ENCODE measurements at places on chromosomes 16 and 17.

DNA sequence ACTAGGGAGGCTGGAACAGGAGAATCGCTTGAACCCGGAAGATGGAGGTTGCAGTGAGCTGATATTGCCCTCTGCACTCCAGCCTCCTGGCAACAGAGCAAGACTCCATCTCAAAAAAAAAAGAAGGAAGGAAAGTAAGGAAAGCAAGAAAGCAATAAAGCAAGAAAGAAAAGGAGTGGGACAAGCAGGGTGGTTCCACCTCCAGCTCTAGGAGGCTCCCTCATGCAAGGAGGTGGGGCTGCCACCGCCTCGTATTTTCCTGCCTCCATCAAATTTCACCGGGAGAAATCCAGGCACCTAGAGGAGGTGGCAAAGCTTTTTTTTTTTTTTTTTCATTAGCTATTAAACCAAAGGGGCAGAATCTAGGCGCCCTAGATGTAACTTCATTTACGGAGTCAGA, 1.0 kb downstream of the CYB561 start:
- DNase-seq, result no peak

DNA sequence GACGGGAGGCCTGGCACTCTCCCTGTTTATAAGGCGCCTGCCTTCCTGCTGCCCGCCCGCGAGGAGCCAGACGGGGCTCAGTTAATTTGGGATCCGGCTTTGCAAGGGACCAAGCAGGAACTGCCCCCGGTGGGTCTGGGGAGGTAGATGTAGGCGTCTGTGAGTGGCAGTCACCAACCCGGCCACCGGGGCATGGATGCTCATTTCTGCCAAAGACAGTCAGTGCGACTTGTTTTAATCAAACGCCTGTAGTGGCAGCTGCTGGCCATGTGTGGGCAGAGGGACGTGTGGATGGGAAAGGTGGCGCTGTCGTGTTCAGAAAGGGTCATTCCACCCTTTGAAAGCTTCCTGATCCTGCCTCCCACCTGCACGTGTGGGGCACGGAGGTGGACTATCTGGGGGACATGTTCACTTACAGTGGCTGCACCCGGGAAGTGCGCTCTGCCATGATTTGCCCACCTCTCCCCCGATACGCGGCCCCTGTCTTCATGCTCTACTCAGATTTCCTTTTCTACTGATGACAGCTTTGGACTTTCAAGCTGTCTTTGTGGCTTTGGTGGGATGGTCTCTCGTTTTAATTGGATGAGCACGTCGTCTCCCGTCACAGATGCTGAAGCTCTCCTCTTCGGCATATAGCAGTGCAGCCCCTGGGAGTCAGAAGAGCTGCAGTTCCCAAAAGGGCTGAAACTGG, 60.3 kb upstream of the CIBAR2 start:
- DNase-seq, result no peak

GRCh38 chr17:63984651-63985386, 12.1 kb upstream of the SCN4A start:
- DNase-seq, result no peak

DNA sequence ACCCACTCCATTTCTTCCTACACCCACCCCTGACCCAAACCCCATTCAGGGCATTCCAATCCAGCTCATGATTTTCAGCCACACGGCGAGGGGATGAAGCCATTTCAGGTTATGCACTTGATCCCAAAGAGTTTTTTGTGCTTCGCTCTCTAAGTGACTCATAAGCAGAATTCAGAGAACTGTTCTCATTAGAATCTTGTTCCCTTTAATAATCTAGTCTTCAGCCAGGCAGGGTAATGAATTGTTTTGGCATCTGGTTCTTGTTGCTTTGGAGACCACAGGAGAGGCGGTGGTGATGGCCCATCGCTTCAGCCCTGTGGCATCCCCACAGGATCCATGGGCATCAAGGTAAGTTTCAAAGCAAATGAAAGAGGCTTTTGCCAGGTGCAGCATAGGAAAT, 4.8 kb upstream of the KRT31 start:
- no peak for DNase-seq

DNA sequence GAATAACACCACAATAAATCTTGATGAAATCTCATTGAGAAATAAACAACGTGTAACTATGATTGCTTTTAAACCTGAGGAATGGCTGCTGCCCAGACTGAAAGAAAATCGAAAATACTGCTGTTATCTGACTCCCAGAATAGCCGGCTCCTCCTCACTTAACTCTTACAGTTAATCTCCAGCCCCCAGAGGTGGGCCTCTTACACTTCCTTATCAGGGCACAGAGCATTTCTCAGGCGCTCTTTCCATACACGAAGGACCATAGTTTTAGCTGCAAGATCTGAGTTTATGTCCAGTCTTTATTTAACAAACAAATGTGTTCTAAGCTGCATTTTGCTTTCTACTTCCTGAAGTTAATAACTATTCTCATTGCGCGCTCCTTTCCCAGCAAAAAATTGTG, 206.9 kb downstream of the MAP2K4 start:
- no peak for DNase-seq

- no peak for DNase-seq
Observed at GRCh38 chr17:32912218-32912897, 15.6 kb upstream of the TMEM98 start.

GRCh38 chr17:22303865-22304264, 611.5 kb downstream of the KCNJ18 start:
- no peak for DNase-seq

DNA sequence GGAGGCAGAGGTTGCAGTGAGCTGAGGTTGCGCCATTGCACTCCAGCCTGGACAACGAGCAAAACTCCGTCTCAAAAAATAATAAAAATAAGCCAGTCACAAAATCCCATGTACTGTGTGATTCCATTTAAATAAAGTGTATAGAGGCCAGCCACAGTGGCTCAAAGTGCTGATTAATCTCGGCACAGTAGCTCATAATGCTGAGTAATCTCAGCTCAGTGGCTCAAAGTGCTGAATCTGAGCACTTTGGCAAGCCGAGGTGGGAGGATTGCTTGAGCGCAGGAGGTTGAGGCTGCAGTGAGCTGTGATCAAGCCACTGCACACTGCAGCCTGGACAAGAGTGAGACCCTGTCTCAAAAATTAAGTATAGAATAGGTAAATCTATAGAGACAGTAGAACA, 4.9 kb downstream of the TMED6 start:
- DNase-seq, result no peak

- no peak for DNase-seq
Observed at GRCh38 chr17:19720631-19721426, 4.4 kb upstream of the SLC47A2 start.

DNA sequence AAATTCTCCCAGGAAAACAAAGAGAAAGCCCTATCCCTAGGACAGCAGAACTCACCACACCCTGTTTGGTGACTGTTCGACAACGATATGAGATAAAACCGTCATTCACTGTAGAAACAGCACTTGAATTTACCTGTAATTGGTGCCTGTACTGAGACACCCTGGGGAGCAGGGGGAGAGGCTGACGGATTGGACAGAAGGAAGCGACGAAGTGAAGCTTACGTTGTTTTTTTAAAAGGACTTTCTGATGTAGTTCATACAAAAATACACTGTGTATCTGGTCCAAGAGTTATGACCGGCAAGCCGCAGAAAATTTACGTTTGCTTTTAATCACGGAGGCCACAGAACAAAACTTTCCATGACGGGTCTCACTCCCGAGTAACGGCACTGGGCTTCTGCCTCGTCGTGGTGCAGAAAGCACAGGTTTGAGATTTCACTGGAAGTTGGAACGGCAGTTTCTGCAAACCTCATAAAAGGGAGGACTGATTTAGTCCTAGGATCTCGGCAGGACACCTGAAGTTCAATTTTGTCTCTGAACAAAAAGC, 9.7 kb downstream of the NXN start:
- no peak for DNase-seq

- no peak for DNase-seq
Observed at GRCh38 chr17:51132964-51133319, 12.3 kb upstream of the SPAG9 start.

GRCh38 chr17:50598487-50598886, 36.2 kb upstream of the ABCC3 start:
- DNase-seq, result peak; percentile 18

- no peak for DNase-seq
Observed at GRCh38 chr16:23182679-23183542, at the start of gene SCNN1G. TSS of gene SCNN1G (plus strand) at chr16:23182745. CDS start at chr16:23186272, 3,527 bp downstream.

DNA sequence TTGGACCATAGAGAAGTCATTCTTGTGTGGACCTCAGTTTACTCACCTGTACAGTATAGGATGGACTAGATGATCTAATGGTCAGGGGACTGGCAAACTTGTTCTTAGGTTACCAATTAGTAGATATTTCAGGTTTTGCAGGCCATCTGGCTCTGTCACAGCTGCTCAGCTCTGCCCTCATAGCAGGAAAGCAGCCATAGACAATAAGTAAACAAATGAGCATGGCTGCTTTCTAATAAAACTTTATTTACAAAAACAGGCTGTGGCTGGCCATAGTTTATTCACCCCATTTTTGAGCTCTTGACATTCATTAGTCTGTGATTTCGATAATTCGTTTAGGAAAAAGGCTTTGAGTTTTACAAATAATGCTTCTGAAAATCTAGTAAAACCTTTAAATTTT, 12.7 kb downstream of the BPTF start:
- DNase-seq, result no peak

DNA sequence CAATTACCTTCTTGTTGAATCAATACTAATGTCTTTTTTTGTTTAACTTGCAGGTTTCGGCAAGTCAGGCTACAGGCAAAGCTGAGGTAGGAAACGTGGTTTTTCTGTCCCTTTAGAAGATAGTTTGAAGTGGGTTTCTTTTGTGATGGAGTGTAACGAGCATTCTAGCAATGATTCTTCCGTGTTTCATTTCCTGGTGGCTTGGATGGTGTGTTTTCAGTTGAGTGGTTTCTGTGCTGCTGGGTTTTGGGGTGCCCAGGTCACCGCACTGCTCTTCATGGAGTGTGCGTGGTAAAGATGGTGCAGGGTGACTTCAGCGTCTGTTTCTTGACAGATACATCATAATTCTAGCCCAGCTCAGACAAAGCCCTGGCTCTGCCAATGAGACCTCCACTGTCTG, 769.7 kb upstream of the EEF2KMT start:
- DNase-seq, result no peak

GRCh38 chr16:55349867-55350266, 25.9 kb downstream of the IRX6 start:
- DNase-seq, result no peak

DNA sequence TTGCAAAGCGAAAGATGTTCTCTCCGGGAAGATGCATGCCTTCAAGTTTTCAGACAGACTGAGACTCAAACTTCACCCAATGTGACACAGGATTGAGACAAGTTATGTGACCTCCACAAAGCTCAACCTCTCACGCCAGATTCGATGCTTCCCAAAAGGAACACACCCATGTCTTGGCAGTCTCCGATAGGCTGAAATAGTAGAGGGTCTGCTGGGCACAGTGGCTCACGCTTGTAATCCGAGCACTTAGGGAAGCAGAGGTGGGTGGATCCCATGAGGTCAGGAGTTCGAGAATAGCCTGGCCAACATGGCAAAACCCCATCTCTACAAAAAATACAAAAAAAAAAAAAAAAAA, 22.1 kb downstream of the ZFHX3 start:
- DNase-seq, result no peak

GRCh38 chr16:31206776-31207175, 4.2 kb upstream of the PYCARD start:
- DNase-seq, result no peak

DNA sequence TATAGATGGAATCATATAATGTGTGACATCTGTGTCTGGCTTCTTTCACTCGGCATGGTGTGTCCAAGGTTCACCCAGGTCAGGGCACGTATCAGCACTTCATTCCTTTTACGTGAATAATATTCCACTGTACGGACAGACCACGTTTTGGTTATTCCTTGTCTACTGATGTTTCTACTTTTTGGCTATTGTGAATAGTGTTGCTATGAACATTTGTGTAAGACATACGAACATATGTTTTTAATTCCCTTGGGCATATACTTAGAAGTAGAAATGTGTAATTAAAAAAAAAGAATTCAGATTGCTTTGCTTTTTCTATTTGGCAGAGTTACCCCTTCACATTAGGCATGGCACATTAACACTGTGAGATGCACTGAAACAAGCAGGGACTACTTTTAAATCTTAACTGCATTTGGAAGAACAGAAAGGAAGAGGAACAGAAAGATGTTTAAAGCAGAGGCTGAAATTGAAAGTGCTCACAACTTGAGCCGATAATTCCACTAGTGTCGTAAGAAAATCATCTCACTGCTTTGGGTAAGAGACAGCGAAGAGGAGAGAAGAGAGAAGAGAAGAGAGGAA, 105.3 kb downstream of the VPS53 start:
- DNase-seq, result no peak

DNA sequence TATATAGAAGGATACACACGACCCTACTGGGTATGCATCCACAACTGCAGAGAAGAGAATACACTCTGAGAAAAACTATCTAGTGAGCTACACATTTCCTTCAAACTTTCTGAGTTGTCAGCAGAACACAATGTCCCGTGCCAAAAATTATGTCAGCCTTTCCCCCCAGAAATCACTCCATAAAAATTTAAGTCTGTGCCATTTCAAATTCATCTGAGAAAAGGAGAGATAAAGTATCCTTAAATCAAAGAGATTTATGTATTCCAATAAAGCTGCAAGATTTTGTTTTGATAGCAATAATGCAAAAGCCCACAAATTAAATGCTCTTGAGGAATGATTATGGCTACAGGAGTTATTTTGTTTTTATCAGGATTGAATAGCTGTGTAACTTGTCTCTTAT, 760.1 kb downstream of the CDH11 start:
- no peak for DNase-seq

GRCh38 chr16:84303023-84303422, 8.3 kb downstream of the WFDC1 start:
- no peak for DNase-seq

GRCh38 chr17:41773731-41774193, 12.7 kb downstream of the JUP start:
- no peak for DNase-seq

DNA sequence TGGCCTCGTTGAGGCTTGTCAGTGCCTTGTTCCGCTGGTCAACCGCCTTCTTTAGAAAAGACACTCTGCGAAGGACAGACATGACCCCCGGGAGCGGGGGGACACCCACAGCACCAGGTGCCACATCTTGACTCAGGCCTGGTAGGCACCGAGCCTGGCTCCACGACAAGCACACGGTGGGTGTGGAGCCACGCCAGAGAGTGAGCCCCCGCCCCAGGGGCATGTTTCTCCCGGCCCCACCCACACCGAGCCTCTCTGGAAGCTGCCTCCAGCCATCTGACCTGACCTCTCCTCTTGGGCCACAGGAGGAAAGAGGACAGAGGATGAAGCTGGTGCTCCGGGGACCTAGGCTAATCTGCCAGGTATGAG, 4.6 kb downstream of the FAAP100 start:
- DNase-seq, result no peak

GRCh38 chr16:2912330-2913199, 834 bp downstream of the FLYWCH1 start:
- no peak for DNase-seq

- no peak for DNase-seq
Observed at GRCh38 chr17:18176176-18176575, 7.5 kb upstream of the ALKBH5 start.
